CD4-positive, alpha-beta T cell treated with Interleukin-2 at 100 ng/mL for 4 hours (primary cell): ENCODE measurements at places on chromosomes 11 and 22.

DNA sequence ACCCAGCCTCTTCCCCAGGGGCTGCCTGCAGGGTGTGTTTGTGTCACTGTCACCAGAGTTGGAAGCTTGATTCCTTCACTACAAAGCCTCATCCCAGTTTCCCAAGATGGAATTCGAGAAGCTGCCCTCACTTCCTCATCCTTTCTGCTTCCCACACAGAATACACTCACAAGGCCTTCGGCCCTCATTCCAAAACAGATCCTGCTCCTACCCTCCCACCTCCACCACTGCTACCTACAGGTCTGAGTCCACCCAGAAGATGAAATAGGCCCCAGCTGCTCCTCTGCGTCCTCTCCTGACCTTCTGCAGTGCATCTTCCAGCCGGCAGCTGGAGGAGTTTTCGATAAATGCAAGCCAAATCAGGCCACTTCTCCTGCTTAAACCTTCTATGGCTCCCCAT lies 6.8 kb upstream of the WNT7B start:
- DNase-seq = no peak

- no peak for DNase-seq
Observed at GRCh38 chr11:93031386-93031785, 61.9 kb downstream of the MTNR1B start.

DNA sequence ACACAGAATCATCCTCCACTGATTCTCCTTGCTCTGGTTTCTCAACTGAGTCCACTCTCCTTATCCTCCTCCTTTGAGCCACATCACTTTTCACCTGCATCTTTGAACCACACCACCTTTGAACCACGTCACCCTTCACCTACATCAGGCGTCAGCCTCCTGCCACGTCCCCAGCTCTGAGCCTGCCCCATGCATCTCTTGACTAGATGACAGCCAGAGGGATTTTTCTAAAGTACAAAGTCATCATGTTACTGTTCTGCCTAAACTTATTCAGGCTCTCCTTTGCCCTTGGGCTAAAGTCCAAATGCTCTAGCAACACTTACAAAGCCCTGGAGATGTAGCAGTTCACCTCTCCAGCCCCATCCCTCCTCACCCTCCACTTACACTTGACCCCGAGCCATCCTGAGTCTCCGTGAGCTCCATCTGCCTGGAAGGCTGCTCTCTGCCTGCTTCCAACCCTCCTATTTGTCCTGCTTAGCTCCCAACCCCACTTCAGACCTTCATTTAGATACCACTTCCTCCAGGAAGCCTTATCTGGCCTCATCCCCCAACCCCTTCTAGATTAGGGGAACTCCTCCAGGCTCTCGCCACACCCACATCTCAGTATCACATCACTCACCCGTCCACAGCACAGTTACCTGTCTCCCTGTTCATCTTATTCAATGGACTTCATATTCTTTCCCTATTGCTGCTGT lies 3.7 kb upstream of the MS4A10 start:
- no peak for DNase-seq

DNA sequence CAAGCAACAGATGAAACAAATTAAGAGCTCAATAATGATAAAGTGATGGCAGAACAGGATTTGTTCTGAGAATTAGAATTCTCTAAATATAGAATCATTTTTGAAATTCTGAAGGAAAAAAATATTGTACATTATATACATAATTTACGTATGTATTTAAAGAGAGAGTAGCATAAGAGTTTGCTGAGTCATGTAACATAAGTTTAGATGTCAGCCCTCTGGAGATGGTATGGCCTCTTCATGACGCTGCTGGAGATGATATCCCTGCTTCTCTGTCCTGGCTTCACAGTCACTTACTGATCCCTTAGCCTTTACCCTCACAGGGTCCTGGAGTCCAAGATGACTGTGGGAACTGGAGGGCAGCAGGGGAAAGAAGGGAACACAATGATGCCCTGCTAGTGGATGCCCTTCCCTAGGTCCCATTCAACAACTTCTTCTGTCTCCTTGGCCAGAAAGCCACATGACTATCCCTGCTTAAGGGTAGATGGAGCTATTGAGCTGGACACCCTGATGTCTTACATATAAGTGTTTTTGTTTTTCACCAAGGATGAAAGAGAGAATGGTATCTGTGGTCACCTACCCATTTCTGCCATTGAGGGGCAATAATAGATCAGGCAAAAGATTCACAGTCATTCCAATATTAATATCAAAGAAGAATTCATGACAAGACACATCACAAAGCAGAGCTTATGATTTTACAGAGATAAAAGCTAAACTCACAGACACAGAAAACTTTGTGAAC lies 753.1 kb downstream of the TBC1D22A start:
- DNase-seq = no peak
